Hepatocyte (in vitro differentiated cells): ENCODE measurements at places on chromosomes 7 and 10.

DNA sequence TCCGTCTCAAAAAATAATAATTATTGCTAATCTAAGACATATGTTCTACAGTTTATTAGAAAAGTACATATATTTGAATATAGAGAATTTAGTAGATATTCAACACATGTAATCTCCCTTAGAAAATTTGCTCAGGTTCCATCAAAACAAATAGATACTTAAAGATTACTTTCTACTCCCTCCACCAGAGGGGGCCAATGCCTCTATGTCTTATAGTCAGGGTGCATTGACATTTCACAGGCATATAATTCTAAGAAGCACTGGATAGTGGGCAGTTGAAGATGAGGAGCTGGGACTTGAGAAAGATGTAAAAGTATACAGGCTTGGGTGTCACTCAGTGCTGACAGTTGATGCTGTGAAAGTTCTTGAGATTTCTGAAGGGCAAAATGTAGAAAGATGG lies 301.6 kb upstream of the HPS1 start:
- H3K4me3 ChIP-seq: no peak overlapping the region
- H3K27ac ChIP-seq: no peak overlapping the region
- no peaks in the 10 kb centered on the region for H3K4me1 ChIP-seq
- DNase-seq: peak; percentile 53
- H3K27me3 ChIP-seq: no peaks in the 10 kb centered on the region

DNA sequence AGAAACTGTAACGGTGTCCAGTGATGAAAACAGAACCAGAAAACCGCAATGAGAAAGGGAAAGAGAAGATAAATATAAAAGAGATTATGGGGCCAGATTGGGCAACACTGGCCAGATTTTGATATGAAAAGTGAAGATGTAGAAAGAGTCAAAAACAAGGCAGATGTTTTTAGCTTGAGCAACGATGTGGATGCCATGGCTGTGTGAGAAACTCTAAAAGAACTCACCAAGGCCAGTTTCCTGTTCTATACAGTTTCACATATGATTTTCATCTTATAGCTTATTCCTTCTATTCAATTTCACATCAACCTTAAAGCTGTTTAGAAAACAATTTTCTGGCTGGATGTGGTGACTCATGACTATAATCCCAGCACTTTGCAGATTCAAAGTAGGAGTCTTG lies 36.3 kb downstream of the CSTF2T start:
- no peaks in the 10 kb centered on the region for H3K27me3 ChIP-seq
- no peak for DNase-seq
- H3K27ac ChIP-seq: no peak overlapping the region
- no peaks in the 10 kb centered on the region for H3K4me1 ChIP-seq

- peaks cover 11% of the 10 kb centered on the region for H3K27me3 ChIP-seq
- no peak overlapping the region for H3K27ac ChIP-seq
- DNase-seq: no peak
- H3K4me3 ChIP-seq: no peak overlapping the region
- no peaks in the 10 kb centered on the region for H3K4me1 ChIP-seq
Measured at GRCh38 chr7:26370011-26370410, 78.3 kb downstream of the SNX10 start.

DNA sequence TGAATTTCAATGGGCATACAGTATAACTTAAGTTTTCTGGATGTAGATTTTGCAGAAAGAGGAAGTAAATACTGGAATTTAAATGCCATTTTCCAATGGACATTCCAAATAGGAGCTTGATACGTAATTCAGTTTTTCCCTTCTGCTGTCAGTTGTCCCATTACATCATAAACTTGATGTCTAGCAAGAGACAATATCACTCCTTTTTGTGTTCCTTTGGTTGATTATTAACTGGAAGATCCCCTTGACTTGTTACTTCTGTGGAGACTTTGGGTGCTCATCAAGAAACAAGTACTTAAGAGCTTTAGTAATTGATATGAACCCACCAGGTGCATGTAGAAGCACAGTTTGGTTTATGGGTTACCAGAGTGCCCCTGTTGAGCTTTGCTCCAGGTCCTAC lies 116.1 kb downstream of the ST7 start:
- no peaks in the 10 kb centered on the region for H3K27me3 ChIP-seq
- H3K4me1 ChIP-seq: no peaks in the 10 kb centered on the region
- H3K36me3 ChIP-seq: no peaks in the 10 kb centered on the region
- DNase-seq: no peak

DNA sequence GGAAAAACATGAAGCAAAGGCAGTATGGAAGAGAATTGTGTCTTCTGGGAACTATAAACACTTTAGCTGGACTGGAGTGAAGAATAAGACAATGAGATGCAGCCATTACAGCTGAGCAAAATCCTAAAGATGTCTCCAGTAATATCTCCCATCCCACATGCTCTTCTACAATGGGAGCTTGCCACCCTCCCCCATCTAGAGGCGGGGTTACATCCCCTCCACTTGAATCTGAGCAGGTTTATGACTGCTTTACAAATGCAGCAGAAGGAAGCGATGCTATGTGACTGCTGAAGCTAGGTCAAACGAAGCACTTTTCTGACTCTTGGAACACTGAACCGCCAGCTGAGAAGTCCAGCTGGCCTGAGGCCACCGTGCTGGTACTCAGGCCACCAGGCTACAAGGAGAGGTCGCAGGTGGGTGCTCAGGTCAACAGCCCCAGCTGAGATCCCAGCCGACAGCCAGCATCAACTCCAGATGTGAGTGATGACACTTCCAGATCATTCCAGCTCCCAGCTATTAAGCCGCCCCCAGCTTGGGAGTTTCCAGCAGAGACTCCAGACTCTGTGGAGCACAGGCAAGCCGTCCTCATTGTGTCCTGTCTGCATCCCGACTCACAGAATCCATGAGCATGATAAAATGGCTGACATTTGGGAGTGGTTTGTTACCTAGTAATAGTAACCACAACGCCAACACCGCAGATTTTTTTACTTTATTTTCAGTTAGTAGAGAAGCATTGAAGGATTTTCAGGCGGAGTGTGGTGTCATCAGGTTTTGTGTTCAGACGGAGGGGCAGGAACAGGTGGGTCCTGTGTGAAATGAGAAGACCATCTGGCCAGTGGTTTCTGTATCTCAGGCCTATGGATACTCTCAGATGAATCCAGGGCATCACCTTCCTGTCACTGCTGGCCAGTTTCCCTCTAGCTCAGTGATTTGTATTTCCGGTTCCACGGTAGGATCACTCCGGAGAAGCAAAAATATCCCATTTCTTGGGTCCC lies 89.3 kb downstream of the NPY start:
- no peak overlapping the region for H3K4me3 ChIP-seq
- H3K36me3 ChIP-seq: no peaks in the 10 kb centered on the region
- no peak for DNase-seq
- peaks cover 5% of the 10 kb centered on the region for H3K27me3 ChIP-seq

- H3K27me3 ChIP-seq: no peaks in the 10 kb centered on the region
- no peak overlapping the region for H3K4me3 ChIP-seq
- H3K27ac ChIP-seq: no peak overlapping the region
- no peak for DNase-seq
Measured at GRCh38 chr10:14683256-14683655, 91.4 kb downstream of the FAM107B start.
